ENCODE measurements at places on chromosomes 2 and 18.

- DNase-seq: no peak
Observed at GRCh38 chr2:236642125-236642524, 72.5 kb downstream of the ACKR3 start.

DNA sequence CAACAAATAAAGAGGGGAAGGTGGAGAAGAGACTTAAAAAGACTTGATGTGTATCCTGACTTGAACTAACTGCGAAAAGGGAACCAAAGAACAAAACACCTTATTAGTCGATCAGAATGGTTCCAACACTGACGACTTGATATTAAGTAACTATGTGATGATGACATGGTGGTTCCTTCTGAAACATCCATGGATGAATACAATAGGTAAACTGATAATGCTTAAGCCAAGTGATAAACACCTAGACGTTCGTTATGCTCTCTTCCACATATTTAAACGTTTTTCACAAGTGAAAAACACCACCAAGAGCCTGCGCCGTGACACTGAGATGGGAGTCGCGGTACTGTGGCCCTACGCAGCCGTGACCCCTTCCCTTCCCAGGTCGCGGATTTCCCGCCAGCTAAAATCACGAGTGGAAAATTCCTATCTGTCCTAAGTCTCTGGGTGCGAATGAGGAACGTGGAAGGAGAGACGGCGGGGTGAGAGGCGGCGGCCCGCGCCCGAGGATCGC is 797 bp downstream of the TTC32 start:
- DNase-seq: no peak

GRCh38 chr18:55189972-55190371 is 230.7 kb upstream of the CCDC68 start:
- DNase-seq: no peak

DNA sequence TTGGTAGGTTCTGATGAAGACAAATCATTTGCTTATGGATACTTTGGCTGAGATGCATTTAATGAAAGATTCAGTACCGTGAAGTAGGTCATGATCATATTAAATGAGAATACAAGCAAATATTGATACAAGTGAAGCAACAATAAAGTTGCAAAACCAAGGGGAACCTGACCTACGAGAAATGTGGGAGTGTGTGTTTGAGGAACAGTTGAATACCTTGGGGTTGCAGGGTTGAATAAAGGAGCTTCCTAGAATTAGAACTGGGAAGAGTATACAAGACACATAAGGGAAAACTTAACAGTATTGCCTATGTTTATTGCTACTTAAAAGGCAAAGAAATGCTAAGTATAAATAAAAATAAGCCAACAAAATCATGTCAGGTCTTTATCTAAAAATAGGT is 702.9 kb downstream of the ERBB4 start:
- no peak for DNase-seq

GRCh38 chr18:23487738-23488570 is 15.4 kb upstream of the RMC1 start:
- no peak for DNase-seq

DNA sequence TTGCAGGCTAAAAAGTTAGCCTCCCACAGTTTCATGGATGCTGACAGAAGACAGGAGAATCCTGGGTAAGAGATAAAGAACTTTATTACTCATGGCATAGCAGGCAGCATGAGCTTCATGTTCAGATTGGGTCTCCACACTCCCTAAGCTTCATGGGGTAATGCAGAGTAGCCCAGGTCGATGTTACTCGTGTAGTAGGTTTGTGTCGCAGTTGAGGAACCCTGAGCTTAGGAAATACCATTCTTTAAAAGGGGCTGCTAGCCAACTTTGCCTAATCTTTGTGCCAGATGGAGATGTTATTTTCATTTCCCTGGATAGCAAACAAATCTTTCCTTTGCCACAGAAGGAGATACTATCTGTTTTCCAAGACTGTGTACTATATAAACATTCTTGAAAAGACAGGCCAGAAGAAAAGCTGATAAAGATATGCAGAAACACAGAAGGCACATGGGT is 117.6 kb downstream of the LTBP1 start:
- no peak for DNase-seq

DNA sequence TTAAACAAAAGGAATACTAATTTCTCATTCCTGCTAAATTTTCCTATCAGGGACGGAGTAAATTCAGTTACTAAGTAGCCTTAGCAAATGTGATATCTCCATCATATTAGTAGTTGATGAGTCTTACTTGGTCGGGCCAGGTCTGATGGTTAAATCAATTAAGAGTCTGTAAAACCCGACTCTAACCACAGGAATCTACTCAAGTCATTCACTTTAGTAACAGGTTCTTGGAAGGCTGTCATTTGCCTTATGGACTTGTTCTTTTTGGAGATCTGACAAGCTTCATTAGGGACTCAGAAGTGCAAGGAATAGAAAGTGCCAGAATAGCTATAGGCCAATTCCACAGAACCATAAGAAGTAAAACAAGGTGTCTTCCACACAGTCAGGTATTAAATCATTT is 119.0 kb downstream of the GCA start:
- no peak for DNase-seq

GRCh38 chr2:174667250-174667860 is 69.8 kb upstream of the WIPF1 start:
- DNase-seq: no peak

DNA sequence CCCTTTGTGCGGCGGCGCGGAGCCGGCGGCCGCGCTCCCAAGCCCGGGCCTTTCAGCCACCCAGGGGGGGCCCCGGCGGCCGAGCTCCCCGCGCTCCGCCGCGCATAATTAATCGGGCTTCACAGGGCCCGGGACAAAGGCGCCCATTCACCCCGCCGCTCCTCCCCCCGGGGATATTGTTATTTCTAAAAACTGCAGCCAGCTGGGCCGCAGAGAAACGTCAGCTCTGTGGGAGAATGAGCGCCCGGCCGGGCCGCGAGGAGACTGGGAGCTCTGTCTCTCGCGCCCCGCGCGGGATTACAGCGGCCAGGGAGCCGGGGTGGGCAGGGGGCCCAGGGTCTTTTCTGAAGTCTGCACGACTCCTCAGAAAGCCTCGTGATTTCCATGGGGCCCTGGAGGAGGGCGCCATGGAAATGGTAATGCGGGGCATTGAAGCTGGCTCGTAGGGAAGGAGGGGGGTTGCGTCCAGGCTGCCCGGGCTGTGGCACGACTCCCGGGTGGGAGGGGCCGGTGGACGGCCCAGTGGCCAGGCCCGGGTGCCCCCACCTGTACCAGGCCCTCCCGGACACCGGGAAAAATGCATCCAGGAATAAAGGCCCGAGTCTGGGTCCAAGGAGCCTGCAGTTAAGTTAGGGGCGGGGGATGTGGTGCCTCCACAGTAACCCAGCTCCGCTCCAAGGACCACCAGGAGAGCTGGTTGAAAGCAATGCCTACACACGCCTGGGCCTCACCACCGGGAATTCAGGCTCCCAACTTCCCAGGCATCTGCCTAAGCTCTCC is 125.3 kb downstream of the ZFP36L2 start:
- no peak for DNase-seq

DNA sequence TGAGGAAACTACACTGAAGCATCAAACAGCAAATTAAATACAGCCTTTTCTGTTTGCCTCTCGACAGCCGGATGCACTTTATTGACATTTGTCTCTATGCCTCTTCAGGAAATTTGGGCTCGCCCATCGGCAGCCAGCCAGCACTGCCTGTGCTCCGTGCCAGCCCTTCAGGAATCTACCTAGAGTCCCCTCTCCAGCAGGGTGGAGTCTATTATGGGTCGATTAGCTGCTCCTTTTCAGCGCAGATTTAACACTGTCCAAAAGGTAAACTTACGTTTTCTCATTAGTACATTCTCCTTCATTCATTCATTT is 91.5 kb downstream of the MYCN start:
- no peak for DNase-seq

- no peak for DNase-seq
Observed at GRCh38 chr2:55550368-55551102, 31.0 kb downstream of the CFAP36 start.

DNA sequence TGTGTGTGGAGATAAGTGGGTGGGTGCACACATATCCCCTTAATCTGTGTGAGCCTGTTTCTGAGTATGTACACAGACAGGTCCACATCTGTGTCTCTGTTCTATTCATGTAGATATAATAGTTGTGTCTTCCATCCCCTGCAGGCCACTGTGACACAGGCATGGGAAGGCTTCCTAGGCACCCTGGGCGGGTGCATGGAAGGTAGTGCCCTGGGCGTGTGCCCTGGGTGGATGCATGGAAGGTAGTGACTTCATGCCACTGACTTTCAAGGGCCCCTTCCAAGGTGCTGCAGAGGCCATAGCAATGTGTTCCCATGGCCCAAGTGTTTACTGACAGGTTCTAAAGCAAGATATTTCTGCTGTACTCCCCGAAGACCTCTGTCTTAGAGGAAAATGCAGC is 462.5 kb upstream of the HS6ST1 start:
- no peak for DNase-seq

DNA sequence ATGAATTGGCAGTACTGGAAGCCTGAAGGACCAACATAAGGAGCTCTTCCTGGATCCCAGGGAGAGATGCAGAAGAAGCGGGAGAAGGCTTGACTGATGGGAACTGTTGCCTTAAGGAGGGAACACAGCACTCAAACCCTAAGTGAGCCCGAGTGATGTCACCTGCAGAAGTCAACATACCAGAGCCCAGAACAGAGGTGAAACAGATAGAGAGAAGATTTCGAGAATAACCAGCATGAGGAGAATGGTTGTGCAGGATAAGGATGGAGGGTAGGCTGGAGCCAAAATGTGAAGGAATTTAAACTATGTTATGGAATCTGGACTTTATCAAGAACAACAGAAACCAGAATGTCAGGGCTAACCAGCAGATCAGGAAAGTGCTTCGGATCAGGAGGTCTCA is 463.1 kb upstream of the DDX18 start:
- no peak for DNase-seq

DNA sequence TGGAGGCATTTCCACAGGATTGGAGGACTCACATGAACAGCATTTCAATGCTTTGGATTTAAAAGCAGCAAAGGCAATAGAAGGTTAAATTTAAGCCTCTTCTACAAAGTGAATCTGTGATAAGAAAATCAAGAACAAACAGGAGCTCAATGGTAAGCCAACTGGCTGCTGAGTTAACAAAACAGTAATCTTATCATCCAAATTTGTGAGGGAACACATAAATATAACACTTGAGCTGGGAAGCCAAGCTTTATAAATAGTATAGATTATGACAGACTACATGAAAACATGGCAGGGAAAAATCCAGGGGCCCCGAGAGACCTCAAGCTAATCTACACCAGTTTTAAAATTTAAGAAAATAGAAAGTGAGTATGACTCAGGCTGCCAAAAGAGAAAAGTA is 108.5 kb upstream of the PGAP1 start:
- DNase-seq: no peak

- no peak for DNase-seq
Observed at GRCh38 chr2:85154048-85154753, 21.0 kb downstream of the TCF7L1 start.

GRCh38 chr2:27074738-27075565 is 3.5 kb upstream of the EMILIN1 start:
- DNase-seq: no peak

DNA sequence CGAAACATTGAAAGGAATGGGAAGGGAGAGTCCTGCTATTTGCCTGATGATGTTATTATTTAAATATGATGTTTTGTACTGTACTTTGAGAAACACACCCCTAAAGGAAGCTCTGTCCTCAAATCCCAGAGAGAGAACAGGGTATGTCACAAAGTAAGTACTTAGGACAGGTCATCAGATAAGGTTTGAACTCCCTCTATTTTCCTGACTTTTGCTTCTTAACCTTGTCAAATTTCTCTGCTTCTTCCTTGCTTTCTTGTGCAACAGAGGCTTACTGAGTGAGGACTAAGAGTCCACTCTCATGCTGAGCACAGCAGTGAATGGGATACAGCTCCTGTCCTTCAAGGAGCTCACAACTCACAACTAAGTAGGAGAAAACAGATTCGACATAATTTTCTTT is 3.7 kb downstream of the DGUOK start:
- DNase-seq: no peak

DNA sequence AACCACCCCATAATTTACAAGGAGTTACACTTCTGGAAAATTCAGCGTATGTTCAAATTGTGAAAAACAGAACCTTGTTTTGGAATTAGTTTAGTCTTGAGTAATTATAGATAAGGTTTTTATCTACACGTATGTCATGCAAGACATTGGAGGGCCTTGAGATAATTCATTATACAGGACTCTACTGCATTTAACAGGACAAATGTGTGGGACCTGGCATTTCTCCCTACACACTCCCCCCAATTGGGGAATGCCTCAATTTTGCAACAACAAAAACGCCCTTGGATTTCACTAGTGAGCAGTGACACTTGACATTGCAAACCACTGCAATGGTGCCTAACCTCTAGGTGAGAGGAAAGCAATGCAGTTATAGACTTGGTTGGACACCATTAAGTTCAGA is 11.4 kb downstream of the SLC1A4 start:
- DNase-seq: no peak

DNA sequence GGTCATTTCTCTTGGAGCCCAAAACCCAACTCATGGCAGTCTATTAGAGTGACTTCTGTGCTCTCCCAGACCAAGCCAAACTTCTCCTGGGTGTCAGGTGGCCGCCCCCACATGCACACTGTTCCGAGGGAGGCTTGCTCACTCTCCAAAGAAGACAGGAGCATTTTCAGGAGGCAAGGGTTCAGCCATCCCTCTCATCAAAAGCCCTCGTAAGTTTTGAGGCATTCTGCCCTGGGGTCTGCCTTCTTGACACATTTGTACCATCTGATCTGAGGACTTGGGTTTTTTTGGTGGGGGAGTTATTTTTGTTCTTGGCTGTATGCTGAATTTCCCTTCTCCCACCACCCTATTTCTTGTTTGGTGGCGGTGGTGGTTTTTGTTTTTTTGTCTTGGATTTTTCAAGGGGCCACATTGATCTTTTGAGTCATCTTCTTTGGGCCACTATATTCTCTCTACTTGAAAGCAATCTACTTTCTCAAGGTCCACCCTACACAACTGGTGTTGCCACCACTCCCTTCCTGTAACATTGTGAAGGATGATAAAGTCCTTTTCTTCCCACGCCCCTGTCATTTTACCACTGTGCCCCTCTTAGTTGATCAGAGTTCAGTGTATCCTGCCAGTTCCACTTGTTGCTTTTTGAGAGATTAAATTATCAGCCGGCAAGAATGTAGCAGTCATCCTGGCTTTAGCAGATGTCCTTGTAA is 255.8 kb downstream of the CYP26B1 start:
- DNase-seq: no peak

DNA sequence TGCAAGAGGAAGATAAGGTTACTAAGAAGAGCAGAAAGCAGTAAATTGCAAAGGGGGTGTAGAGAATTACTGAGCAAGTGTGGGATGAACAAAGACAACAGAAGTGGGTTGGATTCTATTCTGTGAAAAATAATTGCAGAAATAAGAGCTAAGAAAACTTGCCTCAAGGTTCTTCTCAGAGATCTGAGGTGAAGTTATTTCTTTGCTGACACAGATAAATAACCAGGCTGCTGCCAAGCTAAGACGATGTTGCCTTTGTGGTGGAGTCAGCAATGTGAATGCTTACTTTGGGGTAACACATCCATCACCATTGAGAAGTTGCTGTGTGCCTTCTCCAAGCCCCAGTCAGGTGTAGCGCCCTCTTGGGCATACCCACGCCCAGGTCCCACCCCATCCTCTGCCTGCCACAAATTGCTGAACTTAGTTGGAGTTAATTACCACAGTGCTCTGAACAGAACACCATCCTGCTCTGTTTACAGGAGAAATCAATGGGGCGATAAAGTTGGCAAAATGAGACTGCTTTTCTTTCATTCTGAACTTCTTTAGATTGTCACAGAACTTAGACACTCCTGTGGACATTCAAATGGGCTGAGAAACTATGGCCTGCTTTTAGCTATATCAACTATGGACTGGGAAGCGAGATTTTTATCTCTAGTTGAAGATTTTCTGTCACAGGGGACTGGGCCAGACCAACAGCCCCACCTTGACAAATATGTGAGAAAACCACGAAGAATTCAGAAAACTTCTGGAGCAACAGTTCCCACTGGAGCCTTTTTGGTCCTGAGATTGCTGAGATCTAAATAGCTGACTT is 283.6 kb downstream of the TMX3 start:
- DNase-seq: no peak
